ENCODE measurements at places on chromosomes 5 and 9. TPM values are rescaled to one million over a fixed set of nuclear protein-coding genes. Genes with fewer than 3 reads are reported as not detected.

The ZCCHC10 gene
- total RNA-seq = 10.5 TPM

The TMEM215 gene
- total RNA-seq = not detected

The SPAG8 gene
- total RNA-seq = 0.68 TPM

The NR6A1 gene
- 1.3 TPM for total RNA-seq

GRCh38 chr5:124651663-124652513 is 94.6 kb downstream of the ZNF608 start:
- DNase-seq = peak; percentile 82

- DNase-seq = no peak
Measured at GRCh38 chr5:114415760-114416159, 53.9 kb downstream of the KCNN2 start.

GRCh38 chr9:22446589-22446949 is at the start of gene DMRTA1:
Gene DMRTA1, plus strand, starts transcription at chr9:22446824. Its CDS starts 242 bp downstream, at chr9:22447066.
- peak; percentile 87 for DNase-seq

DNA sequence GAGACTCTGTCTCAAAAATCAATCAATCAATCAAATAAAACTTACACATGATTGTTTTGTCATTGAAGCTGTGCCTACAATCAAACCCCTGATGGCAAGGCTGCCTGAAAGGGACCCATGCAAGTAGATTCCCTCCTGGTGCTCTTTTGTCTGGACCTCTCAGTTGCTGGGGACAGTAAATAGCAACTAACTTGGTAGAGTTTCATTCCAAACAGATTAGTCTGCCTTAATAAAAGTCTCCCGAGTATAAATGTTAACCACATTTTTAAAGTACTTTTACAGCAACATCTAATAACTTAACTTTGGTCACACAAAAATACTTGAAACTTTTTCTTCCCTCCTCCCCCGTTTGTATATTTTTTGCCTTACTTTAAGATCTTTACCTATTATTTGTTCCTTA is 105.5 kb downstream of the FEM1C start:
- DNase-seq = no peak

DNA sequence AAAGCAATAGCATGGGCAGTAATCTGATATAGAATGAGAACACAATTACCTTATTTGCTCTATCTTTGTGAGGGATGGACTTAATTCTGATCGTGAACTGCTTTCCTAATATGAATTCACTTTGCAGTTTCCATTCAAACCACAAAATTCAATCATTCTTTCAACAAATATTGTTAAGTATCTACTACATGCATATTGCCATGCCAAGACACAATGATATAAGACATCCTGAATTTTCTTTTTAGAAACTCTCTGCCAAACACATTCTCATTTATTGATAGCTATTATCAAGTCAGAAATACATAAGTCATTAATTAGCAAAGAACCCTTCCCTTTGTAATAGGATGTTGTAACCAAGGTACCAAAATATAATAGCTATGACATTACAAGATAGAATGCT is 121.6 kb upstream of the TARS1 start:
- no peak for DNase-seq

- no peak for DNase-seq
Measured at GRCh38 chr9:99828417-99829176, 6.9 kb downstream of the NR4A3 start.

DNA sequence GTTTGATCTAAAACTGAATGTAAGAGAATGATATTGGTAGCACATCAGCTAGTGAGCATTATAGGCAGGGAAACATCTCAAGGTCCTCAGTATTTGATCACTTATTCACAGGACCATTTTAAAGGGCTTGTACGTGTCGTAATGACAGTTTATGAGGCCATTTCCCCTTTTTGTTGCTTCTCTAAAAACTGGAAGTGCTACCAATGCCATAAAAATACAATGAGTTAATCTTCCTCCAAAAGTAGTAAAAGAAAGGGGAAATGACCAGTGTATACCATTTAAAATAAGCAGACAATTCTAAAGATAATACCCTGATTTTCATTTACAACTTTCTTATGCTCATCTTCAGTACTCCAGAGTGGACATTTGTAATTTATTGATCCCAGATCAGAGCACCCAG is 285.8 kb upstream of the PCSK5 start:
- no peak for DNase-seq

All from prostate gland (tissue), 2 donors.